ENCODE measurements at places on chromosomes 11 and 22.

- no peak for DNase-seq
Measured at GRCh38 chr22:28904211-28904896, 21.0 kb downstream of the ZNRF3 start.

DNA sequence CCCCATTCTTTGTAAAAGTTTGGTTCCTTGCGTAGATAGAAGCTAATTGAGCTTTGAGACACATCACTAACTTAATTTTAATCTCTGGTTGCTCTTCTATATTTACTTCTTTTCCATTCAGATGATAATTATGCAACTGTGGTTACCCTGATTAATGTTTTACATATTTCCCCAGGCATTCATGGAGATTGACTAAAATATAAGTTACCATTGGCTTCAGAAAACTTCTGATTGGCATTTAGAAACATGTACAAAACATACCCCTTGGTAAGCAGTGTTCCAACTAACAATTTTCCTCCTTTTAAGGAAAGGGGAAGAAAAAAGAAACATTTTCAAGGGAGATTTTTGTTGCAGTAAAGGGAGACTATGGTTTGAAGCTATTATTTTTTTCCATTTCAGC is 43.9 kb downstream of the FAT3 start:
- no peak for DNase-seq

- DNase-seq, result peak; percentile 79
Measured at GRCh38 chr11:95147364-95147905, 57.8 kb downstream of the ENDOD1 start.

GRCh38 chr11:132358573-132358953 is 988.1 kb downstream of the NTM start:
- DNase-seq, result no peak

- no peak for DNase-seq
Measured at GRCh38 chr11:100563541-100564280, 123.4 kb upstream of the ARHGAP42 start.

Measured in amniotic stem cell (primary cell).